Eye (tissue), 1 donor: ENCODE measurements at places on chromosomes 5 and 9.

GRCh38 chr5:97111616-97112015 lies 30.8 kb downstream of the LIX1 start:
- no peak for DNase-seq

DNA sequence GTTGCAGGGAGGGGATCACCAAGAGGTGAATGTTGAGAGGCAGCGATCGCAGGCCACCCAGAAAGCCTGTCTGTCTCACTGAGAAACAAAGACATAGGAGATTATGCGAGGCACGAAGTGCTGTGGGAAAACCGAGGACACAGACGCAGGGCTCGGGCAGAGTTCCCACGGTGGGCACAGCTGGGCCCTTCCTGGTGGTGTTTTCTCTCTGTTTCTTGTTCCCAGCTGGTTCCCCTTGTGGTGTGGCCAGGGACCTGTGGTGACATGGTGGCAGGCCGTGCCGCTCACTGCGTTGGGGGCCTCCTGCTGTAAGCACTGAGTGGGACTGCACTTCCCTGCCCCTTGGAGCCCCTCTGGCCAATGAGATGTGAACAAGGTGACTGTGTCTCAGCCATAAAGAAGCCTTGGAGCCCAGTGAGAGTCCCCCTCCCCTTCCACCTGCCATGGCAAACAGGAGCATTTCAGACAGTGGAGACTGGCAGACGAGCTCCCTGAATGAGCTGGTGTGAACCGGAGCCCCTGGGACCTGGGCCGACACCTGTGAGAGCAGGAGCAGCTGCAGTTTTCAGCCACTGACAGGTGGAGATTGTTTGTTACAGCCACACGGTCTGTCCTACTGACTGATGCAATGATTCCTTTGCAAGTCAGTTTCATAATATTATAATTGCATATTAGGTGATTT lies 13.2 kb upstream of the IRX4 start:
- DNase-seq = no peak

DNA sequence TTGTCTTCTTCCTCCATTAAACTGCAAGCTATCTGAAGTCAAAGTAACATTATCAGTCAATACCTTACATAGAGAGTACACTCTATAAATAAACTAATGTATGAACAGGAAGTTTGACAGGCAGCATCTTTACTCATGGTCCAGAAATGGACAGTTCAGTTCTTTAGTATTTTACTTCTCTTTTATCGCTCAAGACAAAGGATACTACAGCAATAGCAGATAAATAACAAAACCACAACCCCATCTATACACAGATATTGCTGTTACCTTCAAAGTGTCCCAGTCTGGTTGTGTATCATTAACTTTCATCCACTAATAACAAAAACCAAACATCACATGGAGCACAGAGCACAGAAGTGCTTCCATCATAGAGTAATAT lies 46.4 kb downstream of the SEMA5A start:
- DNase-seq = no peak

GRCh38 chr5:93622240-93622885 lies 39.3 kb downstream of the NR2F1 start:
- DNase-seq = peak; percentile 92

DNA sequence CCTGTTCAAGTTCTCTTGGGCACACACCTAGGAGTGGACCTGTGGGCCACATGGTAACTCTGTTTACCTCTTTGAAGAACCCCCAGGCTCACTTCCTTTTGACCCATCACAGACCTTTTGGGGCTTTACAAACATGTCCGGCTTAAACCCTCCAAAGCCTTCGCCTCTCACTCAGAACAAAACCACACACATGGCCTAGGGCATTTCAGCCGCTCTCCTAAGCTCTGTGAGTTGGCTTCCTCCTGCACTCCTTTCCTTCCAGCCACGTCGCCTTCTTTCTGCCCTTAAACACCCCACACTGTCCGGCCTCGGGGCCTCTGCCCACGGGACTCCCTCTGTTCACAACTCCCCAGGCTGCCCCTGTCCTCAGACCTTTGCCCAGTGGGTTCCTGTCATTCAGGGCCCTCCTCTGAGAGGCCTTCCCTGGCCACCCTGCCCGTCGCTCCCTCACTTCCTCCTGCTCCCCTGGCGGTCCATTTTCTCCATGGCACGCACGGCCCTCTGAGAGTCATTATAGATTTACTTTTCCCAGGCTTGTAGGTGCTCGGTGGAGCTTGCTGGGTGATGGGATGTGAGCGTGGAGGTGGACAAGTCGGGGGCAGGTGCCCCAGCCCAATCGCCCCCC lies 1.9 kb downstream of the DOK3 start:
- no peak for DNase-seq

DNA sequence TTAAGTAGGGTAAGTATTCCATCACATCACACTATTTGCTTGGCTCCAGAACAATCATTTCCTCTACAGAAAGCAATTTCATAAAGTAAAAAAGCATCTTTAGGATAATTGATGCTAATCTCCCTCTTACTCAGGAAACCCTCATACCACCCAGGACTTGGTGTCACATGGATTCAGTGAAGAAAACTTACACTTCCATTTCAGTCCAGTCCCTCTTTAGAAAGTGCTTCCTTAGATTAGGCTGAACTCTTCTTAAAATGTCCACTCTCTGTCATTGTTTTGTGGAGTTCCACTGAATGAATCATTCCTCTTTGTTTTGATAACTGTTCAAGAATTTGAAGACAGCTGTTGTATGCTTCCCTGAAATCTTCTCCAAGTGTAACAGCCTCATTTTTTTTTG lies 144.0 kb upstream of the ZNF462 start:
- no peak for DNase-seq

GRCh38 chr9:32550150-32550561 lies 2.0 kb upstream of the SMIM27 start:
- DNase-seq = peak; percentile 80

DNA sequence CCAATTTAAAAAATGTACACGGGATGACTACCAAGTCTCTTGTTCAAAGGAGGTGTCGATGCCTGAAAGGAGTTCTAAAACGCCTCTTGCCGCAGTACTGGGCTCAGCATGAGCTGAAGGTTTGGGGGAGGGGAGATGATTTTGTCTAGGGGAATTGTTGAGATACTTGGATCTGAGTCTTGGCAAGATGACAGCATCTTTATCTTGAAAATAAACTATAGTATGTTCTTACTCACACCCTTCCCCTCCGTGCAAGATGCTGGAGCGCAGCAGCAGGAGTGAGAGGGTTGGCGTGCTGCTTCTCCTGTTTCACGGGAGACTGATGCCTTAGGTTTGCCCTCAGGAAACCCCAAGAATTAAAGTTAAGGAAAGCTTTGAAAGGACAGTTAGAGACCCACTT lies 47.3 kb downstream of the FAM78A start:
- DNase-seq = no peak

- DNase-seq = no peak
Observed at GRCh38 chr5:143243103-143243502, 160.4 kb downstream of the NR3C1 start.

DNA sequence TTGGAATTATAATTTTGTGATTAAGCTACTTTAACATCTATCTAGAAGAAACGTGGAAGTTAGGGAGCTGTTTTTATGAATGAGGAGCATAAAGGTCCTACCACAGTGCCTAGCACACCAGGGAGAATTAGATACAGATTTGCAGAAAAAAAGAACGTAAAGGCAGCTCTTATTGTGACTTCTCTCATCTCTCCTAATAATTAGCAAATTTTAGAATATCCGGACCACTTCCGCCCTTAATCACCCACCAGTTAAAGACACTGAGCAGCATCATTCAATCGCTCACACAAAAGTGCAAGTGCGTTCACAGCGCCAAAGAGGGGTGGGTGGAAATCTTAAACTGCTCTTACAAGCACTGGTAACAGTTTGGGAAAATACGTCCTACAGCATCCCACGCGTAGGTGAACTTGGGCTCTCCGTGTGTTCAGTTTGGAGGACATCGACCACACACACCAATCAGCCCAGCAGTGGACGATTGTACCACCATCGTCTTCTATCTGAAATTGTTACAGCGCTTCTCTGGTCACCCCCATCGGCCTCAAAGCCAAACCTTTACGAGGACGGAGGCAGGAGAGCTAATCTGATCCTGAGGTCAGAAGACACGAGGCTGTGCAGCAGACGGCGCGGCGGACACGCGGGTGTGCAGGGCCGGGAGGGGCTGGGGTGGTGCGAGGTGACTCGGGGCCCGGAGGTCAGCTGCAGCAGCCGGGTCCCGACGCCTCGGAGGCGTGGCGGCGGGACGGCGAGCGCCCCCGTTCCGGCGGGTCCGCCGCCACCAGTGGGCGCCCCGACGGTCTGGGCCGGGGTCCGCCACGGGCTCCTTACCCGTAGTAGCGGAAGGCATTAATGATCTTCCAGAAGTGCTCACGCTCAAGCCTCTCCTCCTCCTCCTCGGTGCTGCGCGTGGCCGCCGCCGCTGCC lies 646 bp downstream of the CARNMT1 start:
- DNase-seq = peak; percentile 84

GRCh38 chr5:63125862-63126261 lies 547.2 kb downstream of the LRRC70 start:
- peak; percentile 22 for DNase-seq
